ENCODE measurements at places on chromosomes 5 and 9.

DNA sequence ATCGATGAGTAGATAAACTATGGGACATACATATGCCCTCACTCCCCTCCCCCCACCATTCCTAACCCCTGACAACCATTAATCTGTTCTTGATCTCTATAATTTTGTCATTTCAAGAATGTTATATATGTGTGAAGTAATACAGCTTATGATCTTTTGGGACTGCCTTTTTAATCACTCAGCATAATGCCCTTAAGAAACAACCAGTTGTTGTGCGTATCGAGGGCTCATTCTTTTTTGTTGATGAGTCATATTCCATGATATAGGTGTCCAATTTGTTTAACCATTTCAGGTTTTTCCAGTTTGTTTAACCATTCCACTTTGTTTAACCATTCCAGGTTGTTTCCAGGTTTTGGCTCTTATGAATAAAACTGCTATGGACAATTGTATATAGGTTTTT lies 75.6 kb downstream of the ARHGEF28 start:
- no peak for DNase-seq

DNA sequence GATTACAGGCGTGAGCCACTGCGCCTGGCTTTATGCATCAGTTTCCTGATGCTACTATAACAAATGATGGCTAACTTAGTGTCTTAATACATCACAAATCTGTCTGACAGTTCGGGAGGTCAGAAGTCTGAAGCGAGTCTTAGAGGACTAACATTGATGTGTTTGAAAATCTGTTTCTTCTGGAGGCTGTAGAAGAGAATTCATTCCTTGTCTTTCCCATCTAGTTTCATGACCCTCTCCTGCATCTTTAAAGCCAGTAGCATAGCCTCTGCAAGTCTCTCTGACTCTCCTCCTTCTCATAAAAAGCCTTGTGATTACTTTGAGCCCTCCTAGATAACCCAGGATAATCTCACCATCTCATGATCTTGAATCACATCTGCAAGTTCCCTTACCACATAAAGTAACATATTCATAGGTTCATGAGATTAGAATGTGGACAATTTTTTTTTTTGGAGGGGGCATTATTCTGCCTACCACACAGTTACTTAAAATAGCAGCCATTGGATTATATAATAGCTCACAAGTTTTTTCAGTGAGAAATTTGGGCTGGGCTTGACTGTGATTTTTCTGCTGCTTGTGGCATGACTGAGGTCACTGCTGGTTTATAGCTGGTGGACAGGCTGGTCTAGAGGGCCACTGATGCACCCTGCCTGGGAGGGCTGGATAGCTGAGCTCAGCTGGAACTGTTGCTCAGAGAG lies 134.8 kb downstream of the FBXL7 start:
- no peak for DNase-seq

DNA sequence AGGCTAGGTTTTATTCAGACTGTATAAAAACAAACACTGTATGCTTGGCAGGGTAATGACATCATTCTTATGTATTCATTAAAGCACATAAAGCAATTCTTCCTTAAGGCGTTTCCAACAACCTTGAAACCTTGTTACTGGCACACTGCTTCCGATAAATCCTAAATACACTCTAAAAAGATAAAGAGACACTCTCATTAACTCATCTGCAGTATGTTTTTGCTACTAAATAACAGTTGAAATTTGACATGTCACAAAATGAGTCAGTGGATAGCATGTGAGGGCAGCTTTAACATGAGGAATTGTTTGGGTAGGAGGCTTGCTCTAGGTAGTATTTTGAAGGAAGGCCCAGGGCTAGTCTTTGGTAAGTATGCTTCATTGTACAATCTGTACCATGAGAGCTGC lies 13.7 kb downstream of the YIPF5 start:
- DNase-seq, result no peak

DNA sequence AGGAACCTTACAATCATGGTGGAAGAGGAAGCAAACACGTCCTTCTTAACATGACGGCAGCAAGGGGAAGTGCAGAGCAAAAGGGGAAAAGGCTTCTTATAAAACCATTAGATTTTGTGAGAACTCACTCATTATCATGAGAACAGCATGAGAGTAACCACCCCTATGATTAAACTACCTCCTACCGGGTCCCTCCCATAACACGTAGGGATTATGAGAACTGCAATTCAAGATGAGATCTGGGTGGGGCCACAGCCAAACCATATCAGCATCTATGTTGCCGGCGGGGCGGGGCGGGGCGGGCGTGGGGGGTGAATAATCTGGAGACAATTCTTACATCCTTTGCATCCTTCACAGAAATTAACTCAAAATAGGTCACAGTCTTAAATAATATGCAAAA lies 58.8 kb upstream of the GFPT2 start:
- DNase-seq, result no peak

- DNase-seq, result no peak
These were observed 40.3 kb downstream of the ZNF354A start for GRCh38 chr5:178690208-178690607.

- DNase-seq, result no peak
These were observed 17.5 kb upstream of the OR13C9 start for GRCh38 chr9:104635456-104635855.

Data from CD4-positive, alpha-beta T cell treated with Interleukin-4 for 4 hours (primary cell).